Activated effector memory CD4-positive, alpha-beta T cell treated with Interleukin-2 at 50 U/mL for 16 hours (primary cell): ENCODE measurements at places on chromosomes 2 and 18.

GRCh38 chr2:228140934-228141528, 40.5 kb downstream of the SPHKAP start:
- no peak for DNase-seq

DNA sequence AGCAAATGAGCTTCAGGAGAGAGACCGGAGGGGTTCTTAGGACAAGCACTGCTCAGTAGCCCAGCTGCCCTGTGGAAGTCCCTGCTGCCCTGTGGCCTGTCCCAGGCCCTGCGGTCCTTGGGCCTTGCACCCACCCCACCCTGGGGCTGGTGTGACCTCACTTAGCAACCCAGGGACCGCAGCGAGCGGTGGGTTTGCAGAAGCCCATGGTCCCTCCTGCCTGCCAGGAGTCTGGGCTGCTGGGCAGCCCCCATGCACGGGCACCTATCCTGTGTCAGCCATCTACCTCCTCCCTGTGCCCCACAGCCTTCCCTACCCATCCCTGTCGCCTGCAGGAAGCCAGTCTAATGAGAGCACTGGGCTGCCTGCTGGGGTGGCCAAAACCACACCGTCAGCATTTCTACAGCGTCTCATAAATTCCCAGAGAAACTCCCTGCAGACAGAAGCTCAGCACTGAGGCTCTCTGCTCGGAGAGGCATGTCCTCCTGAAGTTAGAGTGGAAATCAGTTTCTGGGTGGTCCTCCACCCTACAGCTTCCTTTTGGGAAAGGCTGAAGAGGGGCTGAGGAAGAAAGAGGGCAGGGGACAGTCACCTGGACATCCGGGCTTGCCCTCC, 231.1 kb upstream of the HS6ST1 start:
- DNase-seq, result no peak

GRCh38 chr2:238087211-238087610, 12.9 kb upstream of the ESPNL start:
- DNase-seq, result no peak

DNA sequence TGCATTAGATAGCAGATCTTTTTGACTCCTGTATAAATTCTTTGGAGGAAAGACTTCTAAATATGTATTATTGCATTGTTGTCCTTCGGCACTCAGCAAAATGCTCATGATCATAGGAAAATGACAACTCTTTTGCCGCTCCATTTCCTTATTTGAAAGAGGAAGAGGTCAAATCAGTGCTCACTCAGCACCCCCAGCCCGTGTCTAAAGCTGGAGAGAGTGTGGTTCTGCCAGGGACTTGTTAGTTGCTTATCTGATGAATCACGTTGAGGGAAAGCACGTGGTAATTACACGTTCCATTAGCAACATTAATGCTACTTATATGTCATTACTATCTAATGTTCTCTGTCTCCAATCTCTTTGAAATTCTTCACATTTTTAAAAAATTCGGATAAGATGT, 46.0 kb upstream of the MBP start:
- DNase-seq, result no peak

DNA sequence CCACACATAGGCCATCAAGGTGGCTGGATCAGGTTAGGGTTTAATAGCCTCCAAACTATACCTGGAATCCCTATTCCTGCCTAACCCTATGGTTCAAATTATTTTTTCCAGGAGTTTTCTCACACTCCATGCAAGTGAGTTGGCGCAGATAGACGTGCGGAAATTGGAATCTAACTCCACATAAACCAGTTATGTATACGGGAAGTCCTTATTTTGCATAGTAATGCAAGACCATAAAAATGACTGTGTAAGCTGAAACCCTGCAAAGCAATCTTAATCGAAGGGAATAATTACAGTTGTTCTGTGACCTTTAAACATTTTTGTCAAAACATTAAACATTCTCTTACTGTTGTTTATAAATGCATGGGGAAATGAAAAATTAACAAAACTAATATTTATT, 200.1 kb upstream of the SIX2 start:
- DNase-seq, result no peak

- DNase-seq, result no peak
Observed at GRCh38 chr2:31534636-31535035, 46.1 kb downstream of the SRD5A2 start.

- no peak for DNase-seq
Observed at GRCh38 chr2:84653302-84653701, 137.0 kb downstream of the DNAH6 start.
